ENCODE measurements at places on chromosomes 11 and 22. TPM values are rescaled to one million over a fixed set of nuclear protein-coding genes. Genes with fewer than 3 reads are reported as not detected.

RASD2 gene
- 0.07 TPM for total RNA-seq

DNA sequence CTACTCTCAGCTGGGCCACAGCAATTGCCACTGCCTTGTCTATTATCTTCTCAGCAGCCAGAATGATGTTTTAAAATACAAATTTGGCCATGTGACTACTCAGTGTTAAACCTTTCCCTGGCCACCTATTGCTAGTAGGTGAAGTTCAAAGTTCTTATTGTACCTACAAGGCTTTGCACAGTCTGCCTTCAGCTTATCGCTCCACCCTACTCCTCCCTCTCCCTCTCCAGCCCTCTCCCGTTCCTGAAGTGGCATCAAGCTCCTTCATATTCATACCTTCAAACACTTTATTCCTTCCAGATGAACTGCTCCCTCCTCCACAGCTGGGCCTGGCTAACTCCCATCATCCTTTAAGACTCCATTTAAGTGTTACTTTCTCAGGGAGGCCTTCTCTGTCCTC lies 37.3 kb downstream of the OR10A6 start:
- H3K4me1 ChIP-seq: peaks cover 25% of the 10 kb centered on the region
- DNase-seq: no peak
- H3K36me3 ChIP-seq: no peaks in the 10 kb centered on the region
- H3K27ac ChIP-seq: no peak overlapping the region

DNA sequence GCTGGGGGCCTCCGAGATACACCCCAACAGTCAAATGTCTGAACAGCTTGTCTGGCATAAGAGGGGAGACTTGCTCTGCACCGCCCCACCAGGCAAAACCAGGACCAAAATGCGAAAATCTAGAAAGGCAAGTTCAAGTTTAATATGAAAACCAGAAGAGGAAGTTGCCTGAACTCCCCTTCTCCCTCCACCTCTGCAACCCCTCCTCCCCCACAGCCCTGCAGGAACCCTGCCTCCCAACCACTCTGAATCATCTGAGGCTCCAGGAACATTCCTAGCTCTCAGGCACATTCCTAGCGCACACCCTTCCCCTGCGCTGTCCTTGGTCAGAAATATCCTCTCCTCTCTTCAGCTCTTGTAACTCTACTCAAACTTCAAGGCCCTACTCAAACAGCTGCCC lies 36.7 kb downstream of the ISX start:
- H3K4me1 ChIP-seq: no peaks in the 10 kb centered on the region
- H3K27me3 ChIP-seq: peaks cover 4% of the 10 kb centered on the region
- no peak overlapping the region for H3K4me3 ChIP-seq
- no peak overlapping the region for H3K27ac ChIP-seq
- no peak for DNase-seq

TM7SF2 gene
- 28.5 TPM for total RNA-seq

- H3K4me3 ChIP-seq: peak overlapping the region; percentile 1
- peaks cover 53% of the 10 kb centered on the region for H3K36me3 ChIP-seq
- peak overlapping the region; percentile 86 for H3K27ac ChIP-seq
- peaks cover 29% of the 10 kb centered on the region for H3K4me1 ChIP-seq
- H3K27me3 ChIP-seq: no peaks in the 10 kb centered on the region
- peak; percentile 85 for DNase-seq
These were observed 5.6 kb downstream of the RGL4 start for GRCh38 chr22:23696326-23696851.

GRCh38 chr22:46504584-46504983 lies 32.8 kb downstream of the CELSR1 start:
- H3K4me3 ChIP-seq: no peak overlapping the region
- no peaks in the 10 kb centered on the region for H3K36me3 ChIP-seq
- H3K27me3 ChIP-seq: peaks cover 5% of the 10 kb centered on the region
- H3K27ac ChIP-seq: no peak overlapping the region
- H3K4me1 ChIP-seq: peaks cover under 1% of the 10 kb centered on the region

GRCh38 chr22:25672289-25673084 lies 69.5 kb upstream of the MYO18B start:
- H3K4me1 ChIP-seq: no peaks in the 10 kb centered on the region

GRCh38 chr11:128595775-128596174 lies 8.4 kb upstream of the ETS1 start:
- H3K36me3 ChIP-seq: no peaks in the 10 kb centered on the region
- peak overlapping the region; percentile 73 for H3K27ac ChIP-seq
- no peak for DNase-seq
- no peaks in the 10 kb centered on the region for H3K27me3 ChIP-seq
- H3K4me3 ChIP-seq: no peak overlapping the region

GRCh38 chr11:765025-765801 lies 12.1 kb downstream of the GATD1 start:
- H3K27ac ChIP-seq: no peak overlapping the region
- DNase-seq: peak; percentile 81
- no peaks in the 10 kb centered on the region for H3K27me3 ChIP-seq
- H3K4me1 ChIP-seq: no peaks in the 10 kb centered on the region
- H3K36me3 ChIP-seq: peaks cover 46% of the 10 kb centered on the region
- no peak overlapping the region for H3K4me3 ChIP-seq

GRCh38 chr11:116826751-116827431 lies 2.8 kb upstream of the APOC3 start:
- H3K27me3 ChIP-seq: no peaks in the 10 kb centered on the region
- H3K4me1 ChIP-seq: no peaks in the 10 kb centered on the region
- no peaks in the 10 kb centered on the region for H3K36me3 ChIP-seq
- no peak overlapping the region for H3K4me3 ChIP-seq
- no peak for DNase-seq
- H3K27ac ChIP-seq: no peak overlapping the region

- no peak overlapping the region for H3K27ac ChIP-seq
- DNase-seq: no peak
These were observed 1.9 kb downstream of the CDON start for GRCh38 chr11:126060757-126061171.

TEX54 gene
- total RNA-seq: 1.1 TPM

MS4A6A gene
- 0.80 TPM for total RNA-seq

FAM180B gene
- 0.20 TPM for total RNA-seq

- no peak for DNase-seq
- no peaks in the 10 kb centered on the region for H3K27me3 ChIP-seq
These were observed 111.6 kb downstream of the MIAT start for GRCh38 chr22:26768952-26769351.

CRYBB1 gene
- not detected for total RNA-seq

C11orf21 gene
- 22.8 TPM for total RNA-seq

GRCh38 chr22:48249713-48250268 lies 1487.3 kb downstream of the TBC1D22A start:
- no peak overlapping the region for H3K27ac ChIP-seq
- H3K4me3 ChIP-seq: no peak overlapping the region
- H3K36me3 ChIP-seq: no peaks in the 10 kb centered on the region
- H3K27me3 ChIP-seq: peaks cover 7% of the 10 kb centered on the region
- DNase-seq: no peak

GRCh38 chr22:25069758-25070481 lies 117.4 kb downstream of the KIAA1671 start:
- H3K4me1 ChIP-seq: no peaks in the 10 kb centered on the region
- H3K36me3 ChIP-seq: no peaks in the 10 kb centered on the region
- no peak overlapping the region for H3K4me3 ChIP-seq

DNA sequence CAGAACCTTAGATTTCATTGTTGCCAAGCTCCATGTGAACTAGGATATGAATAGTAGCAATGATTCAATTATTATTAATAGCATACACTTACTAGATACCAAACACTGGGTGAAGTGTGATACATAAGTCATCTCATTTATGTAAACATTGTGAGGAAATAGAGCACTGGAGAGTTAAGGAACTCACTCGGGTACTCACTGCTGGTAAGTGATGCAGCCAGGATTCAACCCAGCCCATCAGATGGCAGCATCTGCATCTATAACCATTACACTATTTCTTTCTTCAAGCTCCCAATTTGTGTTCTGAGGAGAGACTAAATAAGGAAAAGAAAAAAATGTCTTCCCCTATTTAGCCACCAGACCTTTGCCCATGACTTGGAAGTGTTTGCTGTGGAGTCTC lies 10.2 kb upstream of the ALG8 start:
- H3K27ac ChIP-seq: no peak overlapping the region
- no peak for DNase-seq
- H3K4me1 ChIP-seq: no peaks in the 10 kb centered on the region
- no peaks in the 10 kb centered on the region for H3K27me3 ChIP-seq
- H3K36me3 ChIP-seq: no peaks in the 10 kb centered on the region

GRCh38 chr11:66068154-66068821 lies 1.8 kb upstream of the PACS1 start:
- H3K27ac ChIP-seq: peak overlapping the region; percentile 76
- peak; percentile 84 for DNase-seq
- H3K36me3 ChIP-seq: peaks cover 3% of the 10 kb centered on the region
- H3K4me1 ChIP-seq: peaks cover 51% of the 10 kb centered on the region

Data from B cell (primary cell).